ENCODE measurements at places on chromosomes 2 and 18.

DNA sequence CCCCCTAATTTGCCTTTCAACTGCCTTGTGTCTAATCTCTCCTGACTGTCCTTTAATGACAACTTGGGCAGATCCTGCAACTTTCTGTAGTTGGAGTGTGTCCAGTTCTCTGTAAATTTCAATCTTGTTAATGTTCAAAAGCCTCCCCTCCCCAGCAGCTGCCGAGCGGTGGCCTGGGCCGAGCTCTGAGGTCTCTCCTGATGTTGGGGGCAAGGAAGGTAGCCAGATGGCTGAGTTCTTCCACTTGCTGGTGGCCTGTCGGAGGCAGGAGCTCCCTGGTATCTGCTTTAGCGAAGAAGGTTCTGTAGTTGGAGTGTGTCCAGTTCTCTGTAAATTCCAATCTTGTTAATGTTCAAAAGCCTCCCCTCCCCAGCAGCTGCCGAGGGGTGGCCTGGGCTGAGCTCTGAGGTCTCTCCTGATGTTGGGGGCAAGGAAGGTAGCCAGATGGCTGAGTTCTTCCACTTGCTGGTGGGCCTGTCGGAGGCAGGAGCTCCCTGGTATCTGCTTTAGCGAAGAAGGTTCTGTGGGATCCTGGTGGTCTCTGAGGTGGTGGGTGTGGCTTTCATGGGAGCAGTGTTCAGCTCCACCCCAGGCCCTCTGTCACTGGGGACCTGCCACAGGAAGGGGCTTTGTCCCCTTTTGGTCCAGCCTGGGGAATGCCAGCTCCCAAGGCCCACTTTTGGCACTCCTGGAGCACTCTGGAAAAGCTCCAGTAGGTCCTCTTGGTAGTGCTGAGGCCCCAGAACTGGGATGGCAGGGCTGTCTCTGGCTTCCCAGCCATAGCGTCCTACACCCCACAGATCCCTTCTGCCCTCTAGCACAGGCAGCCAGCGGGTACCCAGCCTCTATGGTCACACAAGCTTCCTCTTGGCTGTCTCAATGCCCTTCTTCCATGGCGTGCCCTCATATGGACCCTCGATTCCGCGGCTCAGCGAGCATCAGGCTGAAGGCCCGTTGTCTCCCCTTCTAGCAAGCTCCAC lies 211.9 kb downstream of the ALPK2 start:
- no peak for DNase-seq

GRCh38 chr18:60935041-60935910 lies 398.0 kb upstream of the CDH20 start:
- no peak for DNase-seq

- no peak for DNase-seq
Observed at GRCh38 chr2:188199716-188200128, 92.0 kb upstream of the GULP1 start.

- no peak for DNase-seq
Observed at GRCh38 chr2:128384446-128384845, 65.8 kb upstream of the HS6ST1 start.

- no peak for DNase-seq
Observed at GRCh38 chr2:191650896-191651773, 26.8 kb upstream of the NABP1 start.

- DNase-seq, result peak; percentile 54
Observed at GRCh38 chr2:70143314-70144150, 47.3 kb downstream of the C2orf42 start.

- DNase-seq, result no peak
Observed at GRCh38 chr2:143428700-143429099, 299.5 kb downstream of the ARHGAP15 start.

GRCh38 chr2:235155163-235155562 lies 203.3 kb downstream of the SH3BP4 start:
- DNase-seq, result no peak

GRCh38 chr2:188278388-188279092 lies 13.1 kb upstream of the GULP1 start:
- no peak for DNase-seq

DNA sequence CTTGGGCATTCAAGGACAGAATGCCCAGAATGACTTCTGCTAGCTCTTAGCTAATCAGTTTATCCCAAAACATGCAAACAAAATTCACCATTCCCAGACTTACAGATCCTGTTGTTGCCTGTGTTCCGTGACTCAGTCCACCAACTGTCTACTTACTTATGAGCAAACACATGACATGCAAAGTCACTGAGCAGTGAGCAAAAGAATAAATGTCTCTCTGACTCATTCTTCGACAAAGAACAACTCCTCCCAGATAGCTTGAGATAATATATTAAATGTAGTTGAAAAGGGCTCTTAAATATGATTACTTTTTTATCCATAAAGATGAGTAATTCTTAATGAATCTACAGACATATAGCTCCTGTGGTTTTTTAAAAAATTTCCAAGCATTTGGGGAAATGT lies 9.0 kb upstream of the CREG2 start:
- no peak for DNase-seq

GRCh38 chr18:32868406-32868805 lies 95.6 kb upstream of the KLHL14 start:
- DNase-seq, result no peak

- no peak for DNase-seq
Observed at GRCh38 chr18:74921057-74921820, 287.7 kb downstream of the PTGR3 start.

DNA sequence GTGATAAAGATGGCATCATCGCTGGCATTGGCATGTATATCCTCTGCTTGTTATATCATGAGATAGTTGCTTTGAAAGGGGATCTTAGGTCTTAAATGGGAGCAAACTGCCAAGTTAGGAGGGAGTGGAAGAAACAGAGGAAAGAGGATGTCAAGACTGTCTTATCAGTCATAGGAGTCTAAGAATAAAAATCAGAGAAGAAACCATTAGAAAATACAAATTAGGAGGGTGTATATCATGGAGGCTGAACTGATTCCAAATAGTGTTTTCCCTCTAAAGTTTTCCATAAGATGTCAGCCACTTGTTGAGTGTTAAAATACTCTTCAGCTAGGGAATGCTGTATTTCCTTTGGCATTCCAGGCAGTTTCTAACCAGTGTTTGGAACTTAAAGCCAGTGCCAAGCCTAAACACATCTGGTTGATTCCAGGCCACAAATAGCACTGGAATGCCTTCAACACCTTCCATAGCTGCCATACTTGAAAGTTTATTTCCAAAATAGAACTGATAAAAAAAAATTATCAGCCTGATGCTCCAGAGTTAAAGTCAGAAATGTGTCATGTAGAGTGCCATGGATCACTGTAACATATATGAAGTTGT lies 129.4 kb downstream of the ZEB2 start:
- no peak for DNase-seq

GRCh38 chr18:22132763-22133162 lies 36.6 kb upstream of the GATA6 start:
- DNase-seq, result no peak

GRCh38 chr2:217102956-217103355 lies 243.1 kb upstream of the TNP1 start:
- no peak for DNase-seq

- no peak for DNase-seq
Observed at GRCh38 chr2:138034536-138034935, 70.3 kb downstream of the HNMT start.

- no peak for DNase-seq
Observed at GRCh38 chr2:68937346-68938055, 15.2 kb downstream of the GKN2 start.

DNA sequence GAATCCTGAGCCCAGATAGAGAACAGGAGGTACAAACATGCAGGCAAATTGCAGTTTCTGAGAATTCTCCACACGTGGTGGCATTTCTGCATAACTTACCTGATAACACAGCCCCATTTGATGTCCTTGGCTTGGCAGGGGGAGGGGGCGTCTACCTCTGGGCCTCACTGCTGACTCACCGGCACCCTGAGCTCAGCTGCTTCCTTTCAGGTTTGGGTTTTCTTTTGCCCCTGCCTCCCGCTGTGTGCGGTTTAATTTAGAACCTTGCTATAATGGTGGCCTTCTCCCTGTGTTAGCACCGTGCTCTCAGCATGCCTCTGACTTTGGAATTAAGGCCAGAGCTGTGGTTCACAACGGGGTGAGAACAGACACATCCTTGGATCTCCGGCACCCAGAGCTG lies 4.4 kb downstream of the CTIF start:
- peak; percentile 28 for DNase-seq

DNA sequence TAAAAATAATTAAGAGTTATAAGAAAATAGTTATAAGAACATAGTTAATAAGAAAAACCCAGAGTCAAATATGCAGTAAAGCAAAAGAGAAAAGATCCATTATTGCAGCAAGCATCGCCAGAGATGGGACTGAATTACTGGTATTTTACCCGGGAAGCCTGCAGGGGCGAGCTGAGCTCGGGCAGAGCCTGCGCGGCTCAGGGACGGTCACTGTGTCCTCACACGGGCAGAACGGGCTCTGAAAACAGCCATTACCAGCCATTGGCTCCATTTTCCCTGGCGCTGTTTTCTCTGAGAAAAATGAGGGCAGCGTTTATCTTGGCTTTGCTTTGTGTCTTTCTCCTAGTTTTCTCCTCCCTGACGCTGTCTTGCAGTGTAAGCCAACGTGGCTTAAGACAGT lies 95.3 kb upstream of the ALKAL2 start:
- DNase-seq, result no peak

- no peak for DNase-seq
Observed at GRCh38 chr2:205816268-205816667, 134.0 kb downstream of the NRP2 start.

DNA sequence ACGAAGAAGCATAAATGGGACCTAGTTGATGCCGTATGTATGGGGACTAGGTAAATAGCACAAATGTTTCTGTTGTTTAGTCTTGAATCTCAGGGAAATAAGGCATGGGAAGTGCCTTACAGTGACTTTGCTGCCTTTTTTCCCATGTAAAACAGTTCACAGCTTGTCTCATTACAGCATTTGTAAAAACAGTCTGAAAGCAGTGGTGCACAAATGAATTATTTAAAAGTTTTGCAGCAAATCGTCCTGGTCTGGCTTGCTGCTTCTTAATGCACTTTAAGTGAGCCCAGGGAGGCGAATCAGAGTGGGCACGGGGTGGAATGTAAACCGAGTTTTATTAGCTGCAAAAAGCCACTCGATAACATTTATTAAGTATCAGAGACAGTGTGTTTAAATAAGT lies 302.0 kb upstream of the ETAA1 start:
- no peak for DNase-seq

- DNase-seq, result no peak
Observed at GRCh38 chr2:96553176-96553956, 16.8 kb downstream of the ARID5A start.

GRCh38 chr2:114661971-114662939 lies 219.8 kb downstream of the DPP10 start:
- DNase-seq, result no peak

- peak; percentile 45 for DNase-seq
Observed at GRCh38 chr2:190846746-190847145, 33.9 kb upstream of the GLS start.

GRCh38 chr18:78080081-78080480 lies 830.4 kb downstream of the GALR1 start:
- no peak for DNase-seq

GRCh38 chr18:3493501-3494244 lies 43.7 kb downstream of the TGIF1 start:
- DNase-seq, result no peak

DNA sequence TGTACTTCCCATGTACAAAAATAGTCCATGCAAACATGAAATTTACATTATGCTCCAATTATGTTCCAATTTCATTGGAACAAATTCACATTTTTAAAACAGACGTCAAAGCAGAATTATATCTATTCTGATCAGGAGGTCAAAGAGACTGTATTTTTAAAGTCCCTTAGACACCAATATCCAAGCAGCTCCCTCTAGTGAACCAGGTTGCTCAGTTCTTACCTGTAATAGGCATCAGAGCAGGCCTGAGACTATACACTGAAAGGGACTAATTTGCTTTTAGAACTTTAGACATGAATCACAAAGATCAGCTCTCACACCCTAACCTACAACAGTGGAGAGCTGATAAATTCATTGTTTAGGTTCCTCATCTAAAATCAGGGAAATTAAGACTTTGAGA lies 273.9 kb downstream of the MBD2 start:
- DNase-seq, result no peak

DNA sequence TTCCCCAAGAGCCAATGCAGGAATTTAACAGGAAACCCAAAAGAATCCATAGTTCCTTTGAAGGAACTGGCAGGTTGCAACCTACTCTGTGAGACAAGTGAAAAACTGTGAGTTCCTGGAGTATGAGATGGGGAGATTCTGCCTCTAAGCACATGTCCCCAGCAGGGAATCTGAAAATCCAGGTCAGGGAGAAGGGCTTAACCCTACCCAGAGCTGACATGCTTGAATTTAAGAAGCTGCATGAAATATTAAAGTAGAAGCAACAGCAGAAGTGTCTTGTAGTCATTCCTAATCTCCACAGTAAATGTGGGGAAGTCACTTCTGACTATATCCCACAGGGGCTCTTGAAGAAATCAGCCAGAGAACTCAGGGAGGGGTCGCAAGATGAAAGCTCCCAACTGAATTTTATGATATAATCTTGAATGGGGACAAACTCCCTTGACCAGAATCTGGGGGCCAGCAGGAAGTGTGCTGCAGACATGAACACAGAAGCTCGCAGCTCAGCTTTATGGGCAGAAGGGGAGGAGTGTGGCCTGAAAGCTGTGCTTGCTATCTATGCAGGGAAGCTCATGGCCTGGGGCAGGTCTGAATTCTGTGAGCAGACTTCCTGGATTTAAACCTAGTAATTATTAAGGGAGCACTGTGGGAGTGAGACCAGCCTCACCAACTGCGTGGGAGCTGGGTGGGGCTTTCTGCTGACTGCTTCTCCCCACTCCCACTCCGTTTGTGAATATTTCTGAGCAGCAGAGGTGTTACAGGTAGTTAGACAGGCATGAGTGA lies 184.1 kb upstream of the KYNU start:
- no peak for DNase-seq

DNA sequence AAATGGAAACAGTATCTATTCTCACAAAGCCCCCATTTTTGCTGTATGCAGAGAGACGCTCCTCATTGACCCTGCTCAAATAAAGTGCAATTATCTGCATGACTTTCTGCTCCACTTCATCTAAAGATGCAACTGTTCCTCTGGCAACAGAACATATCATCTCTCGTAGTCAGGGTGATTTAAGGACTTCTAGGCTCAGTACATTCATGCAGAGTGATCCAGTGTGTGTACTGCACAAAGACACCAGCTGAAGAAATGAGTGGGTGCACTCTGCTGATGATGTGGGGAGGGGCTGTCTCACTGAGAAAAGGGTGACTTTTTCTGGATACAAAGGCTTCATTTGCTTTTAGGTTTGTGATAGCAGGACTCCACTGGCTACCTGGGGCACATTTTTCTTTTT lies 355.2 kb downstream of the GALNT13 start:
- DNase-seq, result no peak

- DNase-seq, result no peak
Observed at GRCh38 chr2:42147641-42148274, 21.4 kb upstream of the EML4 start.

DNA sequence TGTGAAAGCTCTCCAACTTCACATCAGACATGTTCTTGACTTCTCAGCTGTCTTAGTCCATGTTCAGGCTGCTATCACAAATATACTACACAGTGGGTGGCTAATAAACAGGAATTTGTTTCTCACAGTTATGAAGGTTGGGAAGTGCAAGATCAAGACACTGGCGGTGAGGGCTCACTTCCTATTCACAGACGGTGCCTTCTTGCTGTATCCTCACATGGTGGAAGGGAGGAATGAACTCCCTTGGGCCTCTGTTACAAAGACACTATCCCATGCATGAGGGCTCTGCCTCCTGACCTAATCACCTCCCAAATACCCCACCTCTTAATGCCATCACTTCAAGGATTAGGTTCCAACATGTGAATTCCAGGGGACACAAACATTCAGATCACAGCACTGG lies 9.7 kb downstream of the UXS1 start:
- DNase-seq, result no peak
